ENCODE measurements at places on chromosomes 1 and 21.

- DNase-seq = peak; percentile 28
These were observed 12.2 kb upstream of the CLSTN1 start for GRCh38 chr1:9835758-9836631.

GRCh38 chr1:97457446-97458089 is 463.3 kb downstream of the DPYD start:
- no peak for DNase-seq

- DNase-seq = no peak
These were observed 39.0 kb downstream of the TBX19 start for GRCh38 chr1:168319691-168320090.

DNA sequence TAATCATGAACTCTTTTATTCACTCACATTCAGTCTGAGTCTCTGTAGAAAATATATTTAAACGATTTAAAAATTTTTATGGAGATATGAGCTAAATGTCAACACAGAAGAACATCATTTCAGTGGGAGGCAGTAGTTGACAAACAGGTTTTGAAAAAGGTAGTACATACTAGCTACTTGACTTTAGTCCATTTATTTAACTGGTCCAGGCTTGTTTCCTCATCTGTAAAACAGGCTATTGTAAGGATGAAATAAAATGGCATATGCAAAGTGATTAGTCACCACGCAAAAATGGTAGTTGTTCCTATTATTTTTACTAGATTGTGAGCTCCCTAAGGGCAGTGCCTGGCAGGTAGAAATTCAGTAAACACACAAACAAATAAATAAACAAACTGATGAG is 75.2 kb downstream of the NTPCR start:
- DNase-seq = no peak

- no peak for DNase-seq
These were observed 10.6 kb downstream of the CACNA1E start for GRCh38 chr1:181493885-181494284.

DNA sequence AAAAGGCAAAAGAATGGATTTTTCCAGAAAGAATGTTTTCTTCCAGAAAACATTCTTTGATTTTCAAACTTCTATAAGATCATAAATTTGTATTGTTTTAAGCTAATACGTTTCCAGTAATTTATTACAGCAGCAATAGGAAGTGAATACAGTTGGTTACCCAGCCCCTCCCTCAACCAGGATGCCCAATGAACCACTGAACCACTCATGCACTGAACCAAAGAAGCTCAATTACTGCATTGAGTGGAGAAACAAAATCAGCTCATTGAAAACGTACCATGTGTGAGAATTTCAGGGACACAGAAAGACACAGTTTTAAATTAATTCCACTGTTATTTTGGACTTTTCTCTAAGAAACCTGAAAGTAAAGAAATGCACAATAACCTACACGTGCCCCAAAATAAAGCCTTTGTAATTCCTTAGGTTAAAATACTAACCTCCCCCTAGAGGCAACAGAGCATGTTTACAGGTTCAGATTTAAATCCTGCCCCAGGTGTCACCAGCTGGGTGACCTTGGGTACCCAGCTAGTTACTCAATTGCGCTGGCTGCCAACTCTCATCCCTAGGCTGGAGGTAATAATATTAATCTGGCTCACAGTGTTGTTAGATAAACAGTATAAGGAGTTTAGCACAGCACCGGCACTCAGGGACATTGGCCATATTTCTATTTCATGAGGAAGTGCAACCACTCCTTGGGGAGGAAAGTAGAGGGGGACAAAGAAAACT is 111.7 kb downstream of the NMNAT2 start:
- DNase-seq = no peak

DNA sequence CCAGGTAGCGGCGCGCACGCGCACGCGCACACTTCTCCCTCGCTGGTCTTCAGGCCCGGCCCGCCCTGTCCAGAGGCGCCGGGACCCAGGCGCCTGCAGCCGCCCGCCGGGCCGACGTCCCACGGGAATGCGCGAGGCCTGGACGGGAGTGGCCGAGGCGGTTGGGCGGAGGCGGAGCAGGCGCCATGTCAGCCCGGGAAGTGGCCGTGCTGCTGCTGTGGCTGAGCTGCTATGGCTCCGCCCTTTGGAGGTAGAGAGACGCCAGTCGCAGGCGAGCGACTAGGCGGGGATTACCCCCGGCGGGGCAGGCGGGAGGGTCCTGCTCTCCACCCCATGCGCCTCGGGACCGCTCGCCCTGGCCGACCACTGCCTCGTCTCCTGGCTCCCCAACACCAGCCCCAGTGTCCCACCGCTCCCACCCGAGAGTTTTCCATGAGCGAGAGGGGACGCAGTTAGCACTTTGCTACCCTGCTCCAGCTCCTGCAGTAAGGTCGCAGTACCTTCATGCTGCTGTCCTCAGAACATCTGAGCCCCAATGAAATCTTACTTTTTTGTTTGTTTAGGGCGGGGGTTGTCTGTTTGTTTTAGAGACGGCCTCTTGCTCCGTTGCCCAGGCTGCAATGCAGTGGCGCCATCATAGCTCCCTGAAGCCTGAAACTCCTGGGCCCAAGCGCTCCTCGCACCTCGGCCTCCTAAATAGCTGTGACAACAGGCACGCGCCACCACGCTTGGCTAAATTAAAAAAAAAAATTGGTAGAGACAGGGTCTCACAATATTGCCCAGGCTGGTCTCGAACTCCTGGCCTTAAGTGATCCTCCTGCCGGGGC is at the start of gene CATSPERE:
Gene CATSPERE (plus strand): TSS at position 29 of the 827 bp plus-strand sequence. CDS start 157 bp downstream, at position 186.
- peak; percentile 82 for DNase-seq

DNA sequence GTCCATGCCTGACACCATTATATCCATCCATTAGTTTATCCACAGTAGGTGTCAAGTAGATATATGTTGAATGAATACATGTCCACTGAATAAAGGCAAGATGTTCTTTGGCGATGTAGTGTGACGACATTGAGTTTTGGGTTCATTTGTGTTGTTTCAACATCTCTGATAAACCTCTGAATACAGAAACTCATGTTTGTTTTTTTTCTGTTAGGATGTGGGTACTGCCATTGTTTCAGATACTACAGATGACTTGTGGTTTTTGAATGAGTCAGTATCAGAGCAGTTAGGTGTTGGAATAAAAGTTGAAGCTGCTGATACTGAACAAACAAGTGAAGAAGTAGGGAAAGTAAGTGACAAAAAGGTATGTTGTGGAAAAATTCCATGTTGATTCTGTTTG is 28.1 kb downstream of the MDM4 start:
- peak; percentile 72 for DNase-seq

DNA sequence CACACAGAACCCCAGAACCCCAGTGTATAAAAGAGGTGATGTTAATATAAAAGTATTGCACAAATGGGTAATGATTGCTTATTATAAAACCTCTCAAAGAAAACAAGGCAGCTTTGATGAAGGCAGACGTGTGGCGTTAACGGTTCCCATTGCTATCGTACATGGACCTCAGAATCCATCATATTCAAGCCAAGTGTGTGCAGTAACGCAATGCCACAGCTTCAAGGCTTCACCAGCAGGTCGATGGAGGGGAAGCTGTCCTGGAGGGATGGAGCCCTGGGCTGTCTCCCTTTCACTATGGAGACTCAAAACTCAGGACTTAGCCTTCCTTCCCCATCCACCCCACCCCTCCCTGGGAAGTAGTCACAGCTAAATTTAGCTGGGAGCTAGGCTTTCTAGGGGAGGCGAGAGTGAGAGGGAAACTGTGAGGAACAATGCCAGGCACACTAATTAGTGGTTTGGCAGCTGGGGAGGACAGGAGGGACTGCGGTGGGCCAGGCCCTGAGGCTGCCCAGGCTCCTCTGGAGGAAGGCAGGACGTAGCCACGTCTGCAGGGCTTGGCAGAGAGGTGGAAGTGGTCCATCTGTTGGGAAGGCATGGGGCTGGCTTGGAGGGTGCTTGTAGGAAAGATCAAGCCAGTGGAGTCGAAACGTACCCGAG is 121.2 kb downstream of the HMGB4 start:
- peak; percentile 22 for DNase-seq

DNA sequence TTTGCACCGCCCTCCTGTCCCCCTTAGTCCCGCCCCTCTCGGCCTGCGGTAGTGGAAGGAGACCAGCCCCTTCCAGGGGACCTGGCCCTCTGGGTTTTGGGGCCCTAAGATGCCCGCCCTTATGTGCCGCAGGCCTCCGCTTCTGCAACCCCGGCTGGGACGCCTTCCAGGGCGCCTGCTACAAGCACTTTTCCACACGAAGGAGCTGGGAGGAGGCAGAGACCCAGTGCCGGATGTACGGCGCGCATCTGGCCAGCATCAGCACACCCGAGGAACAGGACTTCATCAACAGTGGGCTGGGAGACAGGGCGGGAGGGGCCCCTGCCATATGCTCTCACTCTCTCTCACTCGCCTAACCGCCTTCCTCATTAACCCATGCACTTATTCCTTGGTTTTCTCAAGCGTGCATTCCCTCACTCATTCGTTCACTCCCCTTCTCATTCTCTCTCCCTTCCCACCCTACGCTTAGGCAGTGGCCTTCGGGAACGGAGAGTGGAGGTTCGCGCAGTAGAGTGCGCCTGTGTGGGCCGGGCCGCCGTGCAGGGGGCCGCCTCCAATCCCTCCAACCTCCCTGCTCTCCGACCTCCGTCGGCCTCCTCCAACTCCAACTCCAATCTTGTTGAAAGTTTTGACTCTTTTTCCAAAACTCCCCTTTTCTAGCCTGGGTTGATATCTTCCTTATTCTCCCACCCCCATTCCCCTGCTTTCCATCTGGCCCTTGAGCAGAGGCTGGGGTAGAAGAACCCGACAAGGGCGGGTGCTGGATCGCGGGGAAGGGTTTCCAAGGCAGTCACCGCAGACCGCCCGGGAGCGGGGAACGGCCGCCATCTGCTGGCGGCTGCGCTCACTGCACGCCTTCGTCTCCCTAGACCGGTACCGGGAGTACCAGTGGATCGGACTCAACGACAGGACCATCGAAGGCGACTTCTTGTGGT is 15.2 kb downstream of the BCAN start:
- DNase-seq = peak; percentile 57

DNA sequence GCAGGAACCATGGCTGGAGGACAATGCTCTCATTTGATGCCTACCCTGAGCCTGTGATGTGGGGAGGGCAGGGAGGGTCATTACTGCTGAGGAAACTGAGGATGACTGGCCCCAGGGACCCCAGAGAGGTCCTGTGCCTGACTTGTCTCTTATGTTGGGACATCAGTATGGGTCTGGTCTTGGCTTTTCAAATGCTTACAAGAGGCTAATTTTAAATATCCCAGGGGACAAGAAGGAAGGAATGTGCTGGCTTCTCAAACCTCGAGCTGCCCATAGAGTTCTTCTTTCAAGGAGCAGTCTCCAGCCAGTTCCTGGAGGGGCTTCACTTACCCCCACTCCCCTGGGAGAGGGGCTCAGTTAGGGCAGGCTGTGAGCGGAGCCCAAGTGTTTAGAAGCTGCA is 168.2 kb downstream of the TRABD2B start:
- DNase-seq = no peak

- DNase-seq = peak; percentile 62
These were observed 19.5 kb downstream of the KIF17 start for GRCh38 chr1:20698195-20698910.

DNA sequence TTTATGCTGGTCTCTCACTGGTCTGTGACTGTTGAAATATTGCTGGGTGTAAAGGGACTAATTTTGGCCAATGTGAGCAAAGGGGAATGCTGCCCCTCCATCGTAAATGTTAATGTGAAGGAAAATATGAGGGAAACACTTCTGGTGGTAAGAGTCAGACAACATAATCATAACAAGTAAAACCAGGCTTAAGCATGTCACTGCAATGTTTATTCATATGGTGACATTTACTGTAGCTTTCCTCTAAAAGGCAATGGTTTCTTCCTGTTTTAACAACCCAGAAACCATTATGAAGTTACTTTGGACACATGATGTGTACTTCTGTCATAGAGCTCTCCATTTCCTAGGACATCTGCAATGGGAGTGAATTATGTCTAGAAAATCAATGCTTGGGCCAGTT is 358.0 kb downstream of the LMO4 start:
- no peak for DNase-seq

DNA sequence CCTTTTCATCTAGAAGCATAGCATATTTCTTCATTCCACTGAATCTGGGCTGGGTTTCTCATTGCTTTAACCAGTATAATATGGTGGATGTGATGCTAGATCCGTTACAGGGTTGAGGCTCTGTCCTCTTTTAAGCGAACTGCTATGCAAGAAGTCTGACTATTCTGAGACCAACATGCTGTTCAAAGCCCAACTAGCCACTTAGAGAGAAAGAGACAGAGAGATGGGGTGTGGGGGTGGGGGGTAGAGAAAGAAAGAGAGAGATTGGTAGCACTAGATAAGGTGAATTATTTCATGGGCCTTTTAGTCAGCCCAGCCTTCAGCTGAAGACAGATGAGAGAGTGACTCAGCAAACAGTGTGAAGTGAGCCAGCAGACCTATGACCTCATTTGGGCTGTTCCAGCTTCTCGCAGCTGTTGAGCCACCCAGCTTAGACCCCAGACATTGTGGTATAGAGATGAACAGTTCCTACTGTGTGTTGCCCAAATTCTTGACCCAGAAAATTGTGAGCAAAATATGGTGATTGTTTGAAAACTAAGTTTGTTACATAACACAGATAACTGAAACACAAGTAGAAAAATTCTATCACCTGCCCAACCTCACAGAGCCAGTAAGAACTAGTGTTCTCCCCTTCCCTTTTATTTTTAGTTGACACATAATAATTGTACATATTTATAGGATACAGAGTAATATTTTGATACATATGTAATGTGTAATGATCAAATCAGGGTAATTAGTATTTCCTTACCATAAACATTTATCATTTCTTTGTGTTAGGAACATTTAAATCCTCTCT is 40.7 kb upstream of the PRKACB start:
- peak; percentile 92 for DNase-seq

DNA sequence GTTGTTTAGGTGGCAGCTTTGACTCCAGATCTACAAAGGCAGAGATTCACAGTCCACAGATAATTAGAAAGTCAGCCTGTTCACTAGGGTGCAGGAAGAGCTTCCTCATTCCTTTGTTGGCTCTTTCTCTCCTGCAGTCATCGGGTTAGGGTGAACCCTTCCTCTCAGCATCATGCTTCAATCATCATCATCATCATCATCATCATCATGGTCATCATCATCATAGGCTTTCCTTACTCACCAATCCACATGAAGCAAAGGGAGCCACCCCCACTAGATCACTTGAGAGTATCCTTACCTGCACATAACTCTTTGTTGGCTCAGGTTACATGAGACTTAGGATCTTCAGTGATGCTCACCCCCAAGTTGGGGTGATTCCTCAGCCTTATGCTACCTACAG is 19.0 kb downstream of the MPZ start:
- DNase-seq = no peak

DNA sequence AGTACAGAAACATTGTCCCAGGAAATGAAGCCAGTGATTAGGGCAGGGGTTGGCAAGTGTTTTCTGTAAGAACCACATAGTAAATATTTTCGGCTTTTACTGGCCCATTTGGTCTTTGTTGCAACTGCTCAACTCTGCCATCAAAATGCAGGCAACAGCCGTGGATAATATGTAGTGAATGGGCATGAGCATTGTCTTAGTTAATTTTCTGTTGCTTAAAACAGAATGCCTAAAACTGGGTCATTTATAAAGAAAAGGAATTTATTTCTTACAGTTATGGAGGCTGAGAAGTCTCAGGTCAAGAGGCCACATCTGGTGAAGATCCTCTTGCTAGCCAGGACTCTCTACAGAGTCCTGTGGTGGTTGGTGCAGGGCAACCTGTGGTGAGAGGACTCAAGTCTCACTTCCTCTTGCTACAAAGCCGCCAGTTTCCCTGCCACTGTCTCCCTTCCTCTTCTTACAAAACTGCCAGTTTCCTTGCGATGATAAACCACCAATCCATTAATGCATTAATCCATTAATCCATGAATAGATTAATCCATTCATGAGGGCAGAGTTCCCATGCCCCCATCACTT is 166.4 kb downstream of the PSMG1 start:
- DNase-seq = peak; percentile 54

- peak; percentile 42 for DNase-seq
These were observed 110.9 kb downstream of the RUNX1 start for GRCh38 chr21:34938089-34938764.
